COLO829 (cell line): ENCODE measurements at places on chromosomes 12 and 14.

GRCh38 chr12:91637789-91638624 lies 455.4 kb upstream of the DCN start:
- no peak for DNase-seq

DNA sequence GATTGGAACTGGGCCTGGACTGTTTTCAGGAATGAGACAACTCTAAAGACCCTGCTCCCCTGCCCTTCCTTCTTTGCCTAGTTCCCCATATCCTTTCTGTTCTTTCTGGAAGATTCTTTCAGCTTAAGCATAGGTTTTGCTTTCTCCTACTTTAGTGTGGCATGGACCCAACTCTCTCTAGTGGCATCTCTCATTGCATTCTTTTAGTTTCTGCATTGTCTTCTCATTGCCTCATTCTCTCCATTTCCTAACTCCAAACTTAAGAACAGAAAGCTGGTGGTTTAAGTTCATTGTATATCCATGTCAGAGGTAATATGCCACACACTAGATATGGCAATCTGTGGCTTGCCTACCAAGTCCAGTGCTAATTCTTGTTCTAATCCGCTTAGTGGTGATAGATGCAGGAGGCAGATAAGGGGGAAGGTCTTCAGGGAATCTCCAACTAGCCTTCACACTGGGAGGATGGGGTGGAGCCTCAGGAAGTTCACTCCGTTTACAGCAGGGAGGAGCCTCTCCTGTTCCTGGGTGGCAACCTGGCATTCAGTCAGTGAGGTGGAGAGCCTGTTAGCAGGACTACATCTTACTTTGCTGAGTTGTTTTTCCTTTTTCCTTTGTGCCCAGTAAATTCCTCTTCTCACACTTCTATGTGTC lies 165.1 kb upstream of the LMNTD1 start:
- no peak for DNase-seq

GRCh38 chr12:65518771-65519170 lies 240.3 kb downstream of the MSRB3 start:
- no peak for DNase-seq

GRCh38 chr14:105888151-105888550 lies 361.8 kb downstream of the TMEM121 start:
- no peak for DNase-seq
